ENCODE measurements at places on chromosomes 12 and 14.

- DNase-seq, result no peak
Observed at GRCh38 chr14:23285530-23286019, 357 bp downstream of the HOMEZ start.

DNA sequence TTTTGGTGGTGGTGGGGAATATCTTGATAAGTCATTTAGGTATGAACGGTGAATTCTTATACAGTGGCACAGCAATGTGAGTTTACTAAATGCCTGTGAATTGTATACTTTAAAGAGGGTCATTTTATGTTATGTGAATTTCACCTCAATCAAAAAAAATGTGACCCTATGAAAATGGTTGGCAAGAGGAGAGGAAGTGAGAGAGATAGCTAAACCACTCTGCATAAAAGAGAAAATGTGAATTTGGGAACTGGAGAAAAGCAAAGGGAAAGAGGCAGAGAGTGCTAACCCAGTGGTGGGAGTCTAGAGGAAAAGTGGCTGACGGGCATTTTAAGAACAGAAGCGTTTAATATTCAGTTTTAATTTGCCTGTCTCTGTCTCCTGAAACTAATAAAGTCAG, 93.8 kb downstream of the SLC38A6 start:
- DNase-seq, result no peak

- no peak for DNase-seq
Observed at GRCh38 chr12:132600048-132601032, 10.0 kb downstream of the LRCOL1 start.

DNA sequence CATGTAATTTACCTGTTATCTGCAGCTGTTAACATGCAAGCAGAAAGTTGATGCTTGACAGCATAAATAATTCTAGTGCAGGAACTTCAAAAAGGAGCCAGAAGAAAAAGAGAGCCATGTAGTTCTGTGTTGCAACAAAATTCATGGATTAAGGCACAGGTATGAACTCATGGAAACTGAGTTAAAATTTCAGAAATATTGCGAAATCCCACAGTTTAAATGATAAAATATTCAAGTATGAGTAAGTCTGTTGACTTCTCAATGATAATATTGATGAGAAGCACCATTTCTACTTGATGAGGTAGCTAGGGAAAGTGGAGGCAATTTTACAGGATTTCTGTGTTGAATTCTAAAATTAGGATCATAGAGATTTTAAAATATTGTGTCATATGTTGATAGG, 290.9 kb downstream of the TMEM117 start:
- no peak for DNase-seq

DNA sequence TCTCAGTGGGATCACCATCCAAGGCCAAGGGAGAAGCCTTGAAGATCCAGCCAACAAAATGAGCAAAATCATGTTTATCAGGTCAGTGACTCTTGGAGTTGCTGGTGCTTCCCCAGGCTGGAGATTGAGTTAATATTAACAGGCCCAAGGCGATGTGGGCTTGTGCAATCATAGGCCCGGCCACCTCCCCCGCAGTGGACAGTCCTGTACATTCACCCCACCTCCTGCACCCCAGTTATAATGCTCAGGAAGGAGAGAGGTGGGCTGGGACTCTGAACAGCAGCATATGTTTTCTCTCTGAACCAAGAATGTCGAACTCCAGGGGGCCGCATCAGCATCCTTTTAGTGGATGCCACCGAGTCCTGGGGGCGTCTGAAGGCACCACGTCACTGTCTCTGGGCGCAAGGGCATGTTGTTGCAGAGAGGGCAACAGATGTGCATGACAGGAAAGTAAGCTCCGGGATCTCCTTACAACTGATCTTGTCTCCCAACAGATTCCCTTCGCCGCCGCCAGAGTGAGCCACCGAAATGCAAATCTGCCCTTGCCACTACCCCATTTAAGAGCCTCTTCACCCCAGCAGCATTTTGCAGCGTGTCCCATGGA, 32.2 kb upstream of the SERPINA6 start:
- no peak for DNase-seq

DNA sequence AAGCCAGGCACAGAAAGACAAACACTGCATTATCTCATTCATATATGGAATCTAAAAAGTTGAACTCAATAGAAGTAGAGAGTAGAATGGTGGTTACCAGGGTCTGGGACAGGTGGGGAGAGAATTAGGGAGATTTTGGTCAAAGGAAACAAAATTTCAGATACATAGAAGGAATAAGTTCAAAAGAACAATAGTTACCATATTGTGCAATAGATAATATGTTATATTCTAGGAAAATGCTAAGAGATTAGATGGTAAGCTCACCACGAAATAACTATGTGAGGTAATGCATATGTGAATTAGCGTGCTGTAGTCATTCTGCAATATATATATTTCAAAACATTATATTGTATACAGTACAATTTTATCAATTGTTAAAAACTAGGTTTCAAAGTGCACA, 442.5 kb downstream of the KCNH5 start:
- DNase-seq, result no peak

DNA sequence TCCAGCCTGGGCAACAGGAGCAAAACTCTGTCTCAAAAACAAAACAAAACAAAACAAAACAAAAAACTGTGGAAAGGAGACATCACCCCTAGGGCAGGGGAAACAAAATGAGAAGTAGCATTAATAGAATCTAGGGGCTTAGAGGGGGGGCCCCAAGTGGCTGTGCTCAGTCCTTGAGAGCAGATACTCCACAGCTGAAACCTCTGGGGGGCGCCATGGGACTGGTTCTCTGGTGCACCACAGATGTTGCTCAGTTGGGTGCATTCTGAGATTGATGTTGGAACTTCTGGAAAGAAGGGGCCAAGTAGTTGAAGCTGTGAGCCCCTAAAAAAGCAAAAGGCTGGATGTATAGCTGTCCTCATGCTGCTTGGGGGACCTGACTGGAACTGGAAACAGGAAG, 11.8 kb upstream of the SYNE2 start:
- DNase-seq, result no peak

- no peak for DNase-seq
Observed at GRCh38 chr14:74942608-74943007, 12.8 kb downstream of the PGF start.

DNA sequence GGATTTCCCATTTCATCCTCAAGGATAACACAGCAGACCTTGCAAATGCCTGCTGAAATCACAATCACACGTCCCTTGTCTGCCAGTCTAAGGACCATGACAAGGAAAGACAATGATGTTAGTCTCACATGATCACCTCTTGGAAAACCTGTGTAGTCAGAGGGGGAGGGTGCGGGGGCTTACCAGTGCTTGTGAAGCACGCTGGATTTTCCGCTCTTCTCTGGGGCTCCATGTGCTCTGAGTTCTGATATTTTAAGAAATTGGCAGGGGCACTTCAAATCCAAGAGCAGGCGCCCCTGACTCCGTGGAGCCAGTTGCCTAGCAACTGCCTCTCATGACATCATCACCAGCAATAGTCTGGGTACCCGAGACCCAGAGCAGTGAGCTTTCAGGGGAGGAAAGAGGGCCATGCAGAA, 200.9 kb upstream of the C14orf180 start:
- no peak for DNase-seq

DNA sequence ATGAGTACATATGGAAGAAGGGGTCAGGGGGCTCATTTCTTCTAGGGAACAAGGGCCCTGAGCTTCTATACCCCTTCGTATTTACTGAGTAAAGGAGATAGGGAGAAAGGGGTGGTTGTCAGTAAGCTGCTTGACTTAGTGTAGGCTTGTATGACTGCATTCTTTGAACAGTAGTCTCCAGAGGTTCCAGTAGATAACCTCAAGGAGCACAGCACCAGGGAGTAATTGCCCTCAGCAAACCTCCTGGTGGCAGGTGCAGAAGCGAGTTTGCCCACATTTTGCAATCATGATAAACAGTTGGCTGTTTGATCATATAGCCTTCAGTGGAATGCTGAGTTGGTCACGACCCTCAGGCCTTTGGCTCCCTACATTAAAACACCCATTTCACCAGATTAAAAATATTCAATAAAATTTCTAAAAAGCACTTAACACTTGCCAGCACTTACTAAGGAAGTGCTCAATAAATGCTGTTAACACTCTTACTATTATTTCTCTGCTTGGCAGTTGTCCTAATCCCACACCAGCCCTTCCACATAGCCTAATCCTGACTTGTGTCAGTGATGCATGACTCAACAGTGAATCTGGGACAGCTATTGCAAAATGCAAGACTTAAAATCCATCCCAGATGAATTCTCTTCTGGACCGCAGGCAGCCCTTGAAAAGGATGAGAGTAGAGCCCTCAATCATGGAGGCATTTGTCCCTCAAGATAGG, 3.7 kb upstream of the DHRS4L2 start:
- peak; percentile 94 for DNase-seq

- DNase-seq, result peak; percentile 13
Observed at GRCh38 chr12:126055521-126055920, 990.3 kb downstream of the AACS start.

DNA sequence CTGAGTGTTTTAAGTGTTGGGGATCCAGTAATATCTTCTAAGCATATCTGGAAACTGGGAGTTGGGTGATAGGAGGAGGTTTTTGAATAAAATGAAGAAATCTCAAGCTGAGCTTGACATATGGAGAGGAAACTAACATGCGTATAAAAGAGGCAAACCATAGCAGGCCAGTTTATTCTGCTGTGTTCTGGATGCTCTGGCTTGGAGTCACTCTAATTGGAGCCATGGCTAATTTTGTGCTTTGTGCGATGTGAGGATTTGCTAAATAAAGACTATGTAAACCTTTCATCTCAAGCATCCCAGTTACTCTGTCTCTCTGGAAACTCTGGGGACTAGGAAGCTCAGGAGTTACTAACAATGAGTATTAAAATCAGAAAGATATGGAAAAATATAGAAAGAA, 66.5 kb downstream of the ATF7IP start:
- no peak for DNase-seq

DNA sequence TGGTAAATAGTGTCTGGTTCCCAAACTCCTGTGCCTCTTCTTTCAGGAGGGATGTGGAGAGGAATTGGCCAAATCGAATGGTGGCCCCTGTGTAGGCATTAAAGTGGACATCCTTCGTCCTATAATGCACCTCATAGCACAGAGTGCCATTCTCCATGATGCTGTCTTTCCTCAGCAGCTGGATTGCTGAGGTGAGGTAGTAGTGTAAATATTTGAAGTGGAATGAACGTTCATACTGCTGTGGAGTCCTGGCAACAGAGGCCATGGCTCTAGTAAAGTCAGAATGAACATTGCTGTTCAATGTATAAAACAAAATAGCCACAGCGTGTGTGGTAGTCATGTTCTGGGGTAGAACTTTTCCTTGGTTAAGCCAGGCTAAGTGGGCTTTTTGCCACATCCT, 2.7 kb downstream of the ART4 start:
- no peak for DNase-seq

GRCh38 chr12:117060246-117060928, 38.8 kb downstream of the TESC start:
- no peak for DNase-seq

DNA sequence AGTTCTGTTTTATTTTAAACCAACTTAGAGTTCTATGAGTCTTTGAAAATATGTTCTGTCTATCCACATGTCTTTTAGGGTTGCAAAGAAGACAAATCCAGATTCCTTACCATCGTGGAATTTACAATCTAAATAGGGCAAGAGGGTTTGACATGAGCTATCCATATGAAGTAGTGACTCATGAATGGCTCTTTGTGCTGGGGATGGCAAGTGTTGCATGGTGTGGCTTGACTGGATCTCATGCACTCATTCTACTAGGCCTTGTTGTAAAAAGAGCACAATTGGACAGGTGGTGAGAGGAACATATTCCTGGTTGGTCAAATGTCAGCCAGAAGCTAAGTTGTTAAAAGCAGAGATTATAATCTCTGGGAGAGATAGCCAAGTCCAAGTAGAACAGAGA, 509.1 kb downstream of the DIO2 start:
- DNase-seq, result no peak

- DNase-seq, result no peak
Observed at GRCh38 chr12:132282950-132283771, 46.2 kb downstream of the GALNT9 start.

- DNase-seq, result no peak
Observed at GRCh38 chr14:92716131-92716530, 32.3 kb downstream of the LGMN start.

DNA sequence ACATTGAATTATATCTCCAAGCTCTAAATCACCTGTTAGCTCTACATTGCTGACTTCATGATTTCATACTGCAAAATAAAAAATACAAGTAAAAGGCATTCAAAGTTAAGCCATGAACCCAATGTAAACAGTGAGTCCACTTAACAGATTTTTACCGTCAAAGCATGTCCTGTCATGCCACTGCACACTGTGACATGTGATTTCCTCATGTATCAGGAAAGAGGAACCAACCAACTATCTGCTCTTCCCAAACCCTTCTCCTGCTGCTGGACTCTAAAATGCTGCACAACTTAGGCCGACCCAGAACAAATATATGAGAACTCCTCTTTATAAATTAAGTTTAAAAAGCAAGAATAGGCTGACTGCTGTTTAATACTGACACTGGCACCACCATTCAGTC, 37.5 kb downstream of the TM7SF3 start:
- DNase-seq, result no peak

DNA sequence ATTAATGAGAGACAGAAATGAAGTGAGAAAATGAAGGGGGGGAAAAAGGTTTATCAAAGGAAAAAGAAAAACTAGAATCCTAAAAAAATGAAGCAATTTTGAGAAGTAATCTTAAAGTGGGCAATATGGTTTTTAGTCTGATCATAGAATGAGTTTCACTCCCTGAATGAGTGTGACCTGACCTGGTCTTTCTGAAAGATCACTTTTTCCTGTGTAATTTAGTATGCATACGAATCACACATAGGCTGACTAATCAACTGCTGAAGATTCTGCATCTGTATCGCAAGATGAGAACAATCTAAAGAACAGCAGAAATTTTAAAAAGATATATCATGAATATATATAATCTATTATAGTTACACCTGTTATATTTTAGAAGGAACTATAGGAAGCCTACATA, 11.3 kb downstream of the GNPTAB start:
- DNase-seq, result no peak

- no peak for DNase-seq
Observed at GRCh38 chr12:33111850-33112249, 215.3 kb upstream of the PKP2 start.

DNA sequence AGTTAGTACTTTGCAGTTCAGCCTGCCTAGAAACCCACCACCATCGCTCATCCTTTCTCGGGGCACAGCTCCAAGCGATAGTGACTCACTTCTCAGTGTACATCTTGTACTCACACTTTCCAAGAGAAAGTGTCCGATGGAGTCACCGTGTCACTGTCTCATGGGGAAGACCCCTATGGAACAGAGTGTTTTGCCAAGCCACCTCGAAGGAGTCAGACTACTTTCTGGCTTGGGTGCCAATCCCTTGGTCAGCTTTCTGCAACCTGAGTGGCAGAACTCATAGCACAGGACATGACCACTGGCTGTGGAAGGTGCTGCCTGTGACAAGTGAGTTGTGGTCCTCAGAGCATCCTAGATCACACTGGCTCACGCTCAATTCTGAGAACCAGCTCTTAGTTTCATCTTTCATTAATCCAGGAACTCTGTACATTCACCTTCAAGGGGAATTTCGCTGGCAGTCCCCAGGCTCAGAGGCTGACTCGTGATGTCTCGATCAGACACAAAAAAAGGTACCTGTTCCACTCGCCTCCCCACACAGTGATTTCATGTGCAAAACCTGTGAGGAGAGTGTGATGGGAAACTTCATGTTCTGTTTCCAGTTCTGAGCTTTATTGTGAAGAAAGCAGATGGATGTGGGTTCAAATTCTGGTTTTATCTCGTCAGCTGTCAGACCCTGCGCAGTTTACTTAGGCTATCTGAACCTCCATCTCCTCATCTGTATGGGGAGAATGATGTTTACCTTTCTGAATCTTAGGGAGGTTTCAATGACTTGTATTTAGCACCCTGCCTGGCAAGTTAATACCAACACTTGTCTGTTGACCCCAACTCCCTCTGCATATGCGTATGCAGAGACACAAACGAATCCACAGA, 127.3 kb upstream of the CCND2 start:
- DNase-seq, result no peak

- DNase-seq, result no peak
Observed at GRCh38 chr14:22502007-22502406, 87.0 kb downstream of the DAD1 start.
